ENCODE measurements at places on chromosomes 5 and 9.

DNA sequence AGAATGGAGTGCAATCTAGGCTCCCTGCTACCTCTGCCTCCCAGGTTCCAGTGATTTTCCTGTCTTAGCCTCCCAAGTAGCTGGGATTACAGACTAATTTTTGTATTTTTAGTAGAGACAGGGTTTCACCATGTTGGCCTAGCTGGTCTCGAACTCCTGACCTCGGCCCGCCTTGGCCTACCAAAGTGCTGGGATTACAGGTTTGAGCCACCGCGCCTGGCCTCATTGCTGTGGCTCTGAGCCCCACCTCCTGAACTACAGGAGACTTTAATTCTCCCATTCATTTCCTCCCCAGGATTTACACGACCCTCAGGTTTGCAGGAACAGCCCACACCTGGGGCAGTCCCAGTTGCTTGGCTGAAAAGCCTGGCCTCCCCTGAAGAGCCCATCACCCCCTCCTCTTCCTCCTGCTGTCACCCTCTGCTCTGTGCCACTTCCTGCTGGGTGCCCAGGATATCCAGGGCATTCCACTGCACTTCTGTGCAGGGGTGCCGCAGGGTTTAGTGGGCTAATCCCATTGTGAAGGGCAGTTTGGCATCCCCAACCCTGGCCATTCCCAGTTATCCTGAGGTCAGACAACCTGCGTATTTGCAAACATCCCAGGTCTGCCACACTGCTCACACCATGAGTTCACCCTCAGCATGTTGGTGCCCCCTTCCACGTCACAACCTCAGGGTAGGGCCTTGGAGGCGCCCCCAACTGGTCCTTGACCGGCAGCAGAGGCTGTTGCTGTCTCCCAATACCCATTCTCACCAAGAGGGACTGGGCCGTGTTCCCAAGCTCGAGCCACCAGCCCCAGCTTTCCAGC lies 265.0 kb upstream of the IRX4 start:
- no peak for DNase-seq

DNA sequence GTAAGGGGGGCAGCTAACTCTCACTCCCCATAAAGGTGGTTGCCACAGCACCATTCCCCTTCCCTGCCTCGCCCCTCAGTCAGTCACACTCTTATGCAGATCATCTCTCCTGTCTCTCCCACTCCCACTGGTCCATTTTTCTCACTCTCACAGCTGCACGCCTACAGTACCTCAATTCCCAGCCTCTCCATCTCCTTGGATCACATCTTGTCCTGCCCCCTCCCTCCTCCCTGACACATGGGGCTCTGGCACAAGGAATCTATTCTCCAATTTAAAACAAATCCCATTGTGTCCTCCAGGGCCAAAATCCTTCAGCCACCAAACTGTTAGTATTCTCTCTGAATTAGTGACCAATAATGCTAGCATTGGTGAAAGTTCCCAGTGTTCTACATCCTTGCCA lies 114.4 kb downstream of the AUH start:
- DNase-seq: no peak

GRCh38 chr5:139124774-139125520 lies 73.2 kb downstream of the SIL1 start:
- DNase-seq: no peak

DNA sequence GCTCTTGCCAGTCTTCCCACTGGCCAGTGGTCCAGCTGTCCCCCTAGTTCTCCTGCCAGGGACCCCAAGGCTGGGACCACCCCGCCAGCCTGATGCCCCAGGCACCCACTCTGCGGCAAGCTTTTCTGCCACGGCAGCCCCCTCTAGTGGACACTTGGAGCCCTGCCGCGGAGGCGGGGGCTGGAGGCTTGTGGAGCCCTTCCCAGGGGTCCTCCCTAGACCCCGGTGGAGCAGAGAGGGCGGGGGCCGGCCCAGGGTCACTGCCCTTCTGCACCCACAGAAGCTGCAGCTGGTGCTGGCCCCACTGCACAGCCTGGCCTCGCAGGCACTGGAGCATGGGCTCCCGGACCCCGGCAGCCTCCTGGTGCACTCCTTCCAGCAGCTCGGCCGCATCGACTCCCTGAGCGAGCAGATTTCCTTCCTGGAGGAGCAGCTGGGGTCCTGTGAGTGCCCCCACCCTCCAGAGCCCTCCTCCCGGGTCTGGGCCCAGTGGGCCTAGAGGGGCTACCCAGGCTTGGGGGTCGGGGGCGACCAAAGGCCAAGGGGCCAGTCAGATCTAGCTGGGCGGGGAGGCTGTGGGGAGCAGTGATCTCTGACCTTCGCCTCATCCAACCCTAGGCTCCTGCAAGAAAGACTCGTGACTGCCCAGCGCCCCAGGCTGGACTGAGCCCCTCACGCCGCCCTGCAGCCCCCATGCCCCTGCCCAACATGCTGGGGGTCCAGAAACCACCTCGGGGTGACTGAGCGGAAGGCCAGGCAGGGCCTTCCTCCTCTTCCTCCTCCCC lies 9.1 kb downstream of the EGFL7 start:
- peak; percentile 85 for DNase-seq

GRCh38 chr5:96114736-96115135 lies 153.1 kb upstream of the ELL2 start:
- no peak for DNase-seq

DNA sequence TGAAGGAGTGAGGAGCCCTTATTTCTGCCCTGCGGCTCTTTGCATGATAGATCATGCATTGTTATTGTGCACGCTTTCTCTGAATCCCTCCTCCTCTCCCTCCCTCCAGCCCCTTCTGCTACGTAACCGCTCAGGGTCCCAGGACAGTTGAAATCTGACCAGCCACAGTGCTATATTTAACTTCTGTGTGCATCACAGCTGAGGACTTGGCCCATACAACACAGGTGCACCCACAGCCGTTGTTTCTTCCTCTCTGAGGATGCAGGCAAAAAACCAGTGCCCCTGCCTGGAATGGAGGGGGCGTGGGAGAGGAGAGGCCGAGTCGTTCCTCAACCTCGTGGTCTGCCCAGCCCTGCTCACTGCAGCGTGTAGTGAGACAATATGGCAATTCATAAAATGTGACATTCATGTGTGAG lies 335.6 kb upstream of the CLINT1 start:
- no peak for DNase-seq

GRCh38 chr5:6905883-6906282 lies 192.7 kb downstream of the TENT4A start:
- no peak for DNase-seq

GRCh38 chr9:123365881-123366528 lies 10.0 kb downstream of the CRB2 start:
- DNase-seq: no peak

DNA sequence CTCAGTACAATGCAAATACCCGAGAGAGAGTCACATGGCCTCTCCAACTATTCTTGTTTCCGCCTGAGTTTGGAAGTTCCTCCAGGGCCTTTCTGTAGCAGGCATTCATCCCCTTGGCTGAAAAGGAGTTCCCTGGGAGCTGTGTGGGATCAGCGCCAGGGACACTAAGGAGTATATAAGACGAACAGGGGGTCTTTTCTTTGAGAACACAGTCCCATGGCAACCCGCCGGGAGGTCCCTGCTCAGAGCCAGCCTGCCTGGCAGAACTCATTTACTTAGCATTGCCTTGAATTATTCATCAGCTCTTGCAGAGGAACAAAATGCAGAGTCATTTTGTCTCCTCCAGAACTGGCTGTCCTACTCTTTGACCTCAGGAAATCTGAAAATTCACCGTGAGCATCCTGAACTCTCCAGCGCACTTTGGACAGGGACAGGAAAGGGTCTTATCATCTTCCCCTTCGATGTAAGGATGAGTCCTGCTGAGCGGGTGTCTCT lies 120.4 kb upstream of the OSMR start:
- peak; percentile 71 for DNase-seq

DNA sequence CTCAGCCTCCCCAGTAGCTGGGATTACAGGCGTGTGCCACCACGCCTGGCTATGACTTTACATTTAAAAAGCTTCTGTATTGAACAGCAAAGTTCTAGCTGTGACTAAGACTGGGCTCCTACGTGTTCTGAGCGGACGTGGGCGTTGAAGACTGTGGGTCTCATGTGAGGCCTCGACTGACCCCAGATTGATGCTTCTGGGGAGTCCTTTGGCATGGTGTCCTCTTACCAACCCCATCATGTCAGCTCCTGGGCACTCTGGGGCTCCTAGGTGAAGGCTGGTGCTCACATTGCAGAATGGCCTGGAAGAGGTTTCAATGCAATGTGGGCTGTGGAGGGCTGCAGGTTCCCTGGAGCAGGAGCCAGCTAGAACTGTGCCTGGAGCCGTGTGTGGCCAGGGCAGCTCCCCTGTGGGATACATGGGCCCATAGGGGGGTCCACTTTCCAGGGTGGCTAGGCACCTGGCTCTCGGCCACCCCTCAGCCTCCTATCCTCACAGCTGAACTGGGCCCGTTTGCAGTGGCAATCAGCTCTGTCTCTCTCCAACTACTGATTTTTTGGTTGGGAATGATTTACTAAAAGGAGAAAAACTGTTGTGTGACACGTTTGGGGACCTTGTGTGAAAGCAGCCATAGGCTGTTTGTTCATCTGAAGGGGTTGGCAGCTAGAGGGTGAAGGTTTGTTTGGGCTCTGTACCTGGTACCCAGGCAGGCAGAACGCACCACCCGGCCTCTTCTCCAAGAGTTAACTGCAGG lies 29.7 kb downstream of the SLC25A25 start:
- no peak for DNase-seq

GRCh38 chr5:95872346-95873268 lies 50.1 kb upstream of the GLRX start:
- DNase-seq: no peak

DNA sequence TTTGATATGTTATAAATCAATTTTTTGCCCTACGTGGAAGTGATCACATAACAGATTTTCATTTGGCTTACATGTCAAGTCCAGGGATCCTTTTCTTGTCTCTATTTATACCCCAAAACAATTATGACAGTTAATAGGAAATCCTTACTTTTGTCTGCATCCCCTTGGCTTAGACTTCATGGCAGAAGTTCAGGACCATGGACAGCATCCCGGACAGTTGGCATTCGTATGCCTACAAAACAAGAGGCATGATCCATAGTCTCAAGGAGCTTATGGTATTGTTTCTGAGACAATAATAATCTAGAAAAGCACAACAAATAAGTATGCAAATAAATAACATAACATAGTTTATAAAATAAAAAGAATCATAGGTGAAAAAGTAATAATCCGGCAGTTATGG lies 214.3 kb upstream of the GRIA1 start:
- DNase-seq: peak; percentile 67

GRCh38 chr9:8564960-8565359 lies 765.4 kb upstream of the DMAC1 start:
- DNase-seq: no peak

DNA sequence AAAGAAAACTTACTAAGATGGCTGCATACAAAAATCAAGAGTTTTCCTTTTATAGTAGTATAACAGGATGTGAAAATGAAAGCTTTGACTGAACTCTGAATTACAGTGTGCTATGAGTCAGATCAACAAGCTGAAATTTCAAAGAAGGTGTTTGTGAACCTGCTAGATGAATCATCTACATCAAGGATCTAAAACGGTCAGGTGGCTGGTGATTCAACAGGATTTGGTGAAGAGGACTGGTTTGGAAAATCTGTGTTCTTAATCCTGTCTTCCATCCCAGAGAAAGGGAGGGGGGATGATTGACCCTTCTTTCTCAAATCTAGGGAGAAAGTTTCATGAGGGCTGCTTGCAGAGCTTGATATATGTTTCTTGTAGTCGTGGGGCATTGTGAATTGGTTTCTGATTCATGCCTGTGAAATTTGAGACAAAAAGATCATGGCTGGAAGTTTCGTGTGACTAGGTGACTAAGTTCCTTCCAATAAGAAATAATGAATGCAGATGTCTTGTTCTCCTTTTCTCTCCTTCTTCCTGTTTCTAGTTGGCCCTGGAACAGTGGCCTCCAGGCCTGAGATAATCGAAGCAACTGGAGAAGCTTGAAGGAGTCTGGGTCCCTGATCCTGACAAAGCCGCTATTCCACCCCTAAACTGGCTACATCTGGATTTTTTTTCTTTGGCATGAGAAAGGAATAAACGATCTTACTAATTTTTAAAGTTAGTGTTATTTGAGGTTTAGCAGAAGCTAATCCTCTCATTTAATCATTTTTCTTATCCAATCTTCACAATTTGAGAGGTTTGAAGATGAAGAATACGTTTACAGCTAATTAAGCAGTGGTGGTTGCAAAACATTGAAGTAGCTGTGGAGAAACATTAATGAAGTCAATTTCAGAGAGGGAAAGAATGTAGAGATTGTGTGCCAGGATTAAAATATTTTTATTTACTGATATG lies 67.2 kb downstream of the MRPS30 start:
- no peak for DNase-seq

GRCh38 chr5:4233671-4234070 lies 638.0 kb downstream of the IRX1 start:
- DNase-seq: no peak

GRCh38 chr5:135387629-135387960 lies 11.4 kb downstream of the MACROH2A1 start:
- no peak for DNase-seq

DNA sequence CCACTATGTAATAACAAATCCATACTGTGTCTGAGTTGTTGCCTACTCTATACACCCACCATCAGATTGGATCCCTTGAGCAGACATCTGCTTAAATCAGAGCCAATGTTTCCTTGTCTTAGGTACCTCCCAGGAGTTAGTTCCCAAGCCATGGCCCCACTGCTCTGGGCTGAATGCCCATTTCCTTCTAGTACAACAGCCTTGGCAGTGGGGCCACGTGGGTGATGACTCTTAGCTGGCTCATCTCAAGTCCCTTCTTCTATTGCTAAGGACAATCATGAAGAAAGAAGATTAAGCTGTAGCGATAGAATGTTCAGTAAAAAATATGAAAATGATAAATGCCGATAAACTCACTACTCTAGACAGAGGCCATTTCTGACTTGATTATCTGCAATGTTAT lies 16.6 kb downstream of the PTGR1 start:
- no peak for DNase-seq

- peak; percentile 47 for DNase-seq
These were observed 1.4 kb downstream of the GLIS3 start for GRCh38 chr9:4298255-4299004.

DNA sequence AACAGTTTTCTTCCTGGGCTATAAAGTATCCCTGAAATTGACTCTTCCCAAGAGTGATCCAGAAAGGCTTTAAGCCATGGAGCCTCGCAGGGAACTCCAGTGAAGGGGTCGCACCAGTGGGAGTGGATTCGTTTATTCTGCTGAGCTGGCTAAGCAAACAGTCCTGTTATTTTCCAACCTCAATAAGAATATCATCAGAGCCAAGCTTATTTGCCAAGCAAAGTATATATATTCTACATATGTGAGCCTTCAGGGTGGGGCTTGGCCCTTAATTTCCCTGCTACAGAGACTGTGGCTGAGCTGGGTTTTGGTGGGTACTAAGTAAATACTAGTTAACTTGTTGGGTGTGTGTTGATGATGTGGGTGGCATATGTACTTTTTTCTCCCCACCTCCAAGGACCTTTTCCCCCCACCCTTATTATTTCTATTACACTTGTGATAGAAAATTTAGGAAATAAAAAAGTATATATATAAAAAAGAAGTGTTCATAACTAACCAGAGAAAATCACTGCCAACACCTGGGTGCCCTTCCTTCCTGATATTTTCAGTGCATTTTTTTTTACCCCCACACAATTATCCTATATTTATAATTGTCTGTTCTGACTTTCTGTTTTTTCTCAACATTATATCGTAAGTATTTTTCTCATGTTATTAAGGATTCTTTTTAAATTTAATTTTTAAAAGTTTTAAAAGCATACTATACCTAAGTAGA lies 5.3 kb downstream of the GSN start:
- DNase-seq: no peak

Measured in ecto neural progenitor cell (in vitro differentiated cells).